NCI-H2029 (cell line): ENCODE measurements at places on chromosomes 7 and 10.

GRCh38 chr7:140752533-140752932 lies 56.0 kb downstream of the NDUFB2 start:
- no peak for DNase-seq

GRCh38 chr10:89741126-89741762 lies 39.9 kb downstream of the KIF20B start:
- DNase-seq = no peak

DNA sequence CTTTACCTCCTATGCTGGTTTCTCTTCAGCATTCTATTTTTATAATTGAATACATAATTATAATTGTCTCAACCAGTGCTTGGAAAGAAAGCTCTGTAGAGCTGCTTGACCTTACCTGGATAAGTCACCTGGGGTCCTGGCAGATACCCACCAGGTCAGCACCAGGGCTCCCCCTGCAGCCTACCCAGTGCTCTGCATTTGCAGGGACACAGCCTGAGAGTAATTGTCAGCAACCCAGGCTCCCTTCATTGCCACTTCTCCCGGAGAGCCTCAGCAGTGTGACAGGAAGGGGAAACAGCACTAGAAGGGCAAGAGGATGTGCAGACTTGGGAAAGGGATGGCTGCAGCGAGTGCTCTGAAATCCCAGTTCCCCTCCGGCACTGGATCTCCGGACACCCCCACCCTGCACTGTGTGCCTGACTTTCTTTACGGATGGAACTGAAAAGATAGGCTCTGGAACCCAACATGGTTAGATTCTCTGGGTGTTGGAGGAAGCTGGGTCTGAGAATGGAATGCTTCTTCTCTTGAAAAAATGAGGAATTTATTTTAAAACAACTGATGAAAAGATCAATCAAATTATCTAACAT lies 11.4 kb upstream of the PAX4 start:
- DNase-seq = peak; percentile 4

DNA sequence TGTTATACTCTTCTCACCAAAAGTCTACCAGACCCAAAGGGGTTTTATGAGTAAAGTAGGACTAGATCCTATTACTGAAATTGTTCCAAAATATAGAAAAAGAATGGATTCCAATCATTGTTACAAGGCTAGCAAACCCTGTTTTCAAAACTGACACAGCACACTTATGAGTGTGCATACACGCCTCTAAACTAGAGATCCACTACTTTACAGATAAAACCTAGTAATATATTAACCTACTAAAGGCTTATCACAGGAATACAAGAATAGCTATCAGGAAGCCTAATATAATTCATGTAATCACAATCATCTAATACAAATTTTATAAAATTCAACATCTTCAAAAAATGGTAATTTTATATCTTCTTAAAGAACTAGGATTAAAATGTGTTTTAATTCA lies 52.2 kb downstream of the ERCC6 start:
- no peak for DNase-seq

GRCh38 chr7:97126483-97127171 lies 9.1 kb downstream of the SDHAF3 start:
- no peak for DNase-seq
